ENCODE measurements at places on chromosomes 11 and 22.

DNA sequence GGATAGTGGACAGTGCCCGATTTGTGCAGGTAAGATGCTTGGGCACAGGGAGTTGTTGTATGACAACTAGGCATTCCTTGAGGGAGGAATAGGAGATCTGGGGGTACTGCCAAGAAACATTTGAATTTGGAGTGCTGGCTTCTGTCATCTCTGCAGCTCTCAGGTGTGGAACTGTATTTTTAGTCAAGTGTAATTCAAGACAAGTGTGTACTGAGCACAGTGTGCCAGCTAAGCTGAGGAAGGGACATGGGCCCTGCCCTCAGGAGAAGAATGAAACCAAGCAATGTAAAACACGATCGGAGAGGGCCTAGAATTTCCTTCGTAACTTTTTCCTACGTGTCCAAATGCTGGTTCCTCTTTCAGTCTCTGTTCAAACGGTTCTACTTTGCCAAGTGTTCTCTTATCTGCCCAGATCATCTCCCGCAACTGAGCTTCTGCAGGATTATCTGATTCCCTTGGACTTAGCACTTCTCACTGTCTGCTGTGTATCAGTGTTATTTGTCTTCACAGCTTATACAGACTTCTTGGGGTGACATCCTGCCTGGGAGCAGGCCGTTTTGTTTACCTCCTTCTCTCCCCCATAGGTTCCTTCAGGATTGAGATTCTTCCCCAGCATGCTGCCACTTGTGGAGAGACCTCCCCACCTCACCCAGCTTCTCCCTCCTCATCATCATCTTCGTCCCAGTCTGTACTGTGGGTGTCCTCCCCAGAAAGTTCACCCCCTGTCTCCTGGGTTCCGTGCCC is 27.6 kb downstream of the ART5 start:
- no peak for DNase-seq

DNA sequence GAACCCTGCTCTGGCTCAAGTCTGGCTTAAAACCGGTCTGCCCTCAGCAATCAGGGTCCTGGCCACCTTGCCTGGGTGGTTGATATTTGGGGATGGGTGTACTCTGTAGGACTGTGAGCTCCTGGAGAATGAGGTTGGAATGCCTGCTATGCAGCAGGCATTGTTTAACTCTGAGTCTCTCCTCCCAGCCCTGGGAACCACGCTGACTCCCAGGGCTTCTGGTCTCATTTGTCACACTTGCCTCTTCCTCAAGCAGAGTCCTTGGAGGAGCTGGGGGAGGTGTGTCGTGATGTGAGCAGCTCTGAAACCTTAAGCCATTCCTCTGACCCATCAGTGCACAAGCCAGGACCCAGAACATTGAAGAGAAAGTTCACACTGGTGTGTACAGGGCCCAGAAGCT is 340.1 kb downstream of the MN1 start:
- DNase-seq = no peak

- no peak for DNase-seq
Observed at GRCh38 chr11:34869425-34869824, 46.8 kb downstream of the APIP start.

GRCh38 chr11:66863428-66864125 is 6.7 kb downstream of the LRFN4 start:
- DNase-seq = no peak

- DNase-seq = no peak
Observed at GRCh38 chr11:68010090-68011041, at the start of gene ALDH3B1. Gene ALDH3B1, plus strand, starts transcription at chr11:68010327. Its CDS starts 4,971 bp downstream, at chr11:68015298.

DNA sequence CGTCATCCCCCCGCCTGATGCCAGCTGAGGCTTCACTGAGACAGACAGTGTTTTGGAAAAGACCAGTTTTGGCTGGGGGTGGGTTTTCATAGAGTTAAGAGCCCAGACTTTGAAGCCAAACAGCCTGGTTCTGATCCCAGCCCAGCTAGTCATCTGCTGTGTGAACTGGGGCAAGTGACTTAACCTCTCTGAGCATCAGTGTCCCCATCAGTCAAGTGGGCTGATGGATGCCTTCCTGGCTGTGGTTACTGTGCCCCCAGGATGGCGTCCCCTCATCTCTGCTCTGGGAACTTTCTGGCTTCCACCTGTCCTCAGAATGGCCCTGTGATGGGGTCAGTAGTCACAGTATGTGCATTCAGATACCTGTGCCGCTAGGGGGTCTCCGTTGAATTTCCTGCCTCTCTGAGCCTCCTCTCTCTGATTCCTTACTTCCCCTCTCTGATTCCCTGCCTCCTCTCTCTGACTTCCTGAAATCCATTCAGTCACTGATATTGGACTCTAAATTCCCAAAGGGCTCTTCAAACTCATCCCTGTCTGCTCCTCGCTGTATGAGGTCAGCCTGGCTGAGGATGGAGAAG is 2.4 kb downstream of the RASD2 start:
- DNase-seq = no peak

DNA sequence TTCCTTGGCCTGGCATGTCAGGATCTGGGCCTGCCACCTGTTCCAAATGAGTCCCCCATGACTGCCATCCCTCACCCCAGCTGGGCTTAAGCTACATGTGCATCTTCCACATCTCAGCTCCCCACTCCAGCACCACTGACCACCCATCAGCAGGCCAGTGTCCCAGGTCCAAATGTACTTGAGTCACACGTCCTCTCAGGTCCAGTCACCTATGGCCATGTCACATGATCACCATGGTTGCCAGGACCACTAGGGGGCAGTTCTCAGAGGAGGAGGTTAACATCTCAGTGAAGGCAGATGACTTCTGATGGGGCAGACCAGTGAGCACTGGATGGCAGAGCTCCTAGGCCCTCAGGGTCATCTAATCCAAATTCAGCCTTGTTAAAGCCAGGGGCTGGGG is 41.9 kb upstream of the WNT11 start:
- DNase-seq = no peak
